ENCODE measurements at places on chromosomes 4 and X. TPM values are rescaled to one million over a fixed set of nuclear protein-coding genes. Genes with fewer than 3 reads are reported as not detected.

DNA sequence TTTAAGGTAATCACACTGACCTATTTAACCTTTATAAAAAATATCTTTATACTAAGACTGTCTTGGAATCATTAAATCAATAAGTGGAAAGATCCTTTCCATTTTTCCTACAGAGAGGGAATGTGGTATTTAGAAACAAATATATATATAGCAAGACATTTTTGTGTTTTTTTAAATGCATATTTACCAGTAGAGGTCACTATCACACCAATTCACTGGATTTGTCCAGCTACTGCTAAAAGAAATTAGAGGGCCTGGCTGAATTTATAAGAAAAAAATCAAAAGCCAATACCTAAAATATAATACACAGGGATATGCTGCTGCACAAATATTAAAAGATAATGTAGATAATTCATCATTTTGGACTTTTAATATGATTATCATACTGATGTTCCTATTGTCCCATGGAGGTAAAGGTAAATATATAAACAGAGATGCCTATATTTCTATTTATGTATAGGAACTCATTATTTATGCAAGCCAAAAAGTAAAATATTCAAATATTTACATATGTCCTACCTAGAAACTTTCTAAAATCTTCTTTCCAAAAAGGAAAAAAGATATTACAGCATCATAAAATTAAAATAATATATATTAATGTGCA lies 69.5 kb downstream of the PDE5A start:
- no peak for DNase-seq

- DNase-seq, result peak; percentile 40
Measured at GRCh38 chr4:15805583-15806517, 27.7 kb downstream of the CD38 start.

GRCh38 chrX:150508018-150508417 lies 60.4 kb upstream of the MTM1 start:
- DNase-seq, result no peak

DNA sequence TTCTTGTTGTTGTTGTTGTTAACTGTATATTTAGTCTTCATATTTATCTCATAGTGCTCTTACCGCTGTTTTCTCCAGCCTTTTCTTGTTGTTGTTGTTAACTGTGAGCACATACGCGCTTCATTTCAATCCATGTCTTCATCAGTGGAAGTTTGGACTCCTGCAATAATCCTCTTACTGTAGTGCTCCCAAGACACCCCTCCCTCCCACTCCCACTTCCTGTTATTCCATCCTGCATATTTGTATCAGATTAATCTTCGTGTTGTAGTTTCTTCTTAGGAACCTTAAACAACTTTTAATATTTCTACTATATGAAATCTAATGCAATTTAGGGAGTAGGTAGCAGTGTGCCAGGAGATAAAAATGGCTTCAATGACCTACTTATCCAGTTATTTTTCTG lies 674.8 kb downstream of the RAPGEF2 start:
- DNase-seq, result no peak

DNA sequence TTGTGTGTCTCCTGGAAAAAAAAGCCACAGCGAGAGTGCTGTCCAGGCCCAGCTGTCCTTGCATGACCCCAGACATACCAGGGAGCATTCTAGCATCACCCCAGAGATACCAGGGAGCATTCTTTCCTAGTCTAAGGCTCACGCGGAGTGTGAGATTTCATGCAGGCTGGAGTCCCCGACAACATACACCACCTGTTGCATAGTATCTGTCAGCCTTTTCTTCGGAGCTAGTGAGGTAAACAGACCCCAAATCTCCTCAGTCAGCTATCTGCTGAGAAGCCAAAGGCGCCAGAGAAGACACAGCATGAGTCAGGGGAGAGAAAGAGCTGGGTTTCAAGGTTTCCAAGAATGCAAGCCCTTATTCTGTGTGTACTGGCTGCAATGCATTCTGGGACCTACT lies 23.1 kb upstream of the ZXDA start:
- DNase-seq, result no peak

GRCh38 chr4:139734201-139734874 lies 68.7 kb downstream of the MGST2 start:
- DNase-seq, result no peak

- no peak for DNase-seq
Measured at GRCh38 chrX:12309744-12310076, 171.4 kb downstream of the FRMPD4 start.

- no peak for DNase-seq
Measured at GRCh38 chr4:102439236-102439614, 61.9 kb upstream of the NFKB1 start.

DNA sequence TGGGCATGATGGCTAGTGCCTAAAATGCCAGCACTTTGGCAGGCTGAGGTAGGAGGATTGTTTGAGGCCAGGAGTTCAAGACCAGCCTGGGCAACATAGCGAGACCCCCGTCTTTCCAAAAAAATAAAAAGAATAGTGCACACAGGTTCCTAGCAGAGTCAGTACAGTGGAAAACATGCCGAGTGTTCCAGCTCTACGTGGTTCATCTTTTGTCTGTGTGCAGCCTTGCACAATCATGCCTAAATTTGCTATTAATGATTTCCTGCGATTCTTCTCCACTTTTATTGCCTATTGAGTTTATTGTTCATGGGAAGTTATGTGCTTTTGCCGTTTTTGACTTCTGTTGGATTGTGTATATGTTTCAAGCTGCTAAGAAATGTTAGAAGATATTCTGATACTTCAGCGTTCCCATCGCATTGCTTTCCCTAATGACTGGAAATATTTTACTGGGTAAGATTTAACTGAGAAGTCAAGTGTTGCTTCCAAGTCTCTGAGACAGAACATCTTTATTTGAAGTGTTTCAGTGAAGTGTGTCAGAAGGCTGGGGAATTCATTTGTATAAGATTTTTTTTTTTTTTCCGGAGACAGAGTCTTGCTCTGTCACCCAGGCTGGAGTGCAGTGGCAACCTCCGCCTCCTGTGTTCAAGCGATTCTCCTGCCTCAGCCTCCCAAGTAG lies 11.3 kb downstream of the DOCK11 start:
- DNase-seq, result no peak

Gene TMSB15C
- 18.7 TPM for total RNA-seq

GRCh38 chr4:57182132-57182874 lies 72.1 kb upstream of the IGFBP7 start:
- DNase-seq, result no peak

DNA sequence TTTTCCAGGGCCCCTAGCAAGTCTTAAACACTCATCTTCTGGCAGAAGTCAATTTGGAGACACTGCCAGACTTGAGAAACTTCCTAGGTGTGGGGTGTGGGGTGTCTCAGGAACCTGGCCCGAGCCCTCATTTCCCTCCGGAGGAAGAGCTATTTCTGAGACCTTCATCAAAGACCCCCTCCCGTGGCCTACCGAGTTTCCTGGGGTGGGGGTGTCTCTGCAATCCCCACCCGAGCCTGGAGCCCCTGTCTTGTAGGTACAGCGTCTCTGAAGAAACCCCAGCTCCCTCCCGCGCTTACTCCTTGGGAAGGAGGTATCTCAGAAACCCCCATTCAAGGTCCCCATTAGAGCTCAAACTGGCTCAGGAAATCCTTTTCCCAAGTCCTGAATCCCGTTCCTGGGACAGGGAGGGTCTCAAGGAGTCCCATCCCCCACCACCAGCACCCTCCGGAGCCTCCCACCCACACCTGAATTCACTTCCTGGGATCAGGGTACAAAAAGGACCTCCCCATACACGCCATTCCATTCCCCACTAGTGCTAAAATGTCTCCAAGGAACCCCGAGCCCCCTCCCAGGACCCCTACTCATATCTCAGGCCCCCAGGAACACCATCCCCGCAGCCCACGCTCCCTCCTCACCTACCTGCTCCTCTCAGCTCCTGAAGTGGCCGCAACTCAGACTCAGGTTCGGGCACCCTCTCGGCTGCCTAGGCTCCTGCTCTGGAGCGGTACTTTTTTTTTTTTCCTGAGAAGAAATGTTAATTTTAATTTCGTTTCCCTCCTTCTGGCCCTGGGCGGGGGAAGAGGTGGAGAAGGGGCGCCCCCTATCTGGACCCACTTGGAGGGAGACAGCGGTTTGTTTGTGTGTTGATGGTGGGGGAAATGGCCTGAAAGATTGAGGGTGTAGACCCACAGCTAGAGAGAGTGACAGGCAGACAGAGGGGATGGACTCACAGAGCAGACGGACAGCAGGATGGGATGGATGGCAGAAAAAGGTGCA lies 1.1 kb downstream of the SLC38A5 start:
- no peak for DNase-seq

DNA sequence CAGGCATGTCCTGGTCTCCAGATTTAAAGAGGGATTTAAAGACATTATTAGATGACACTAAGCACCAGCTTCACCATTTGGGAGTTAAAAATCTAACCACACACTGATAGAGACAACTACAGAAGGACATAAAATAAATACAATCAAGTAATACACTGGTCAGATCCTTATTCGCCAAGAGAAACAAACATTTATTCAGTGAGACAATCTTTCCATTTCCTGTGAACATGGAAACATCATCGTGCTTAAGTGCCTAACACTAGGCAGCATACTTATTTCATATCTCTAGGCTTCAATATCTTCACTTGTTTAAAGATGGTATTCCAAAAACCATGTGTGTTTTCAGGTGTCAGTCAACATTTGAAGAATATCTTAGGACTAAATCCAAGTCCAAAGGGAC lies 103.6 kb downstream of the AREG start:
- DNase-seq, result no peak

- no peak for DNase-seq
Measured at GRCh38 chrX:153934148-153934761, 582 bp downstream of the NAA10 start.

DNA sequence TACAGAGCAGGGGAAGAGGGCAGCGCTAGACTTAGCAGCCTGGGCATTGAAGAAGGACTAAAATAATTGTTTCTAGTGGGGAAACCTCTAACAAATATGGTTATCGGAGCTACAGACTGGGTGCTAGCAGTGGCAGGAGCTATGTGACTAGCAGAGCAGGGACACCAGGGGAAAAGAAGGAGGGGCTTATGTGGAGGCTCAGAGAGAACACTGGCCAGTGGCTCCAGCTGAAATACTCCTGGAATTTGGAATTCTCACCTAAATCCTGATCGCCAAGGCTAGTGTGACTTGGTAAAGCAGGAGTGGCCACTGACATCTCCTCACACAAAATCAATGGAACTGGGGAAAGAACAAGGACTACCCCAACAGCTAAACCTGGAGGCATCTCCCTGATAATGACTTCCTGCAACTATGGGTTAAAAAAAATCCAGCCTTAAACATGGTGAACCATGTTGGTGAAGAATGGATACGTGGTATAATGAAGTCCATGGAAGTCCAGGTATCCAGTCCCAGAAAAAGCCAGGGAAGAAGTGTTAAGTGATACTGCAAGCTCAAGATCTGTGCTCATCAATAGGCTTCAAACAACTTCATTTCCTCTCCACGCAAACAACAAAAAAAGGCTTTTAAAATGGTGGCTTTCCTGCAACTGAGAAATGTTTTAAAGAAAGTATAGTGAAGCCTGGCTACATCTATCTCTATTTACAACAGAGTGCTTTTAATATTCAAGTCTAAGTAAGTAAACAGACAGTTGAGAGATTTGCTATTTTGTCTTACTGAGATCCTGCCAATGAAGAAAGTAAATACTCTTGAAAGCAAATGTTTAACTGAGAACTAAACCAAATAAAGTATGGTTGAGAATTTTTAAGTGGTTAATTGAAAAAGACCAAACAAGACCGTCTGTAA lies 1.8 kb downstream of the TAPT1 start:
- DNase-seq, result no peak

DNA sequence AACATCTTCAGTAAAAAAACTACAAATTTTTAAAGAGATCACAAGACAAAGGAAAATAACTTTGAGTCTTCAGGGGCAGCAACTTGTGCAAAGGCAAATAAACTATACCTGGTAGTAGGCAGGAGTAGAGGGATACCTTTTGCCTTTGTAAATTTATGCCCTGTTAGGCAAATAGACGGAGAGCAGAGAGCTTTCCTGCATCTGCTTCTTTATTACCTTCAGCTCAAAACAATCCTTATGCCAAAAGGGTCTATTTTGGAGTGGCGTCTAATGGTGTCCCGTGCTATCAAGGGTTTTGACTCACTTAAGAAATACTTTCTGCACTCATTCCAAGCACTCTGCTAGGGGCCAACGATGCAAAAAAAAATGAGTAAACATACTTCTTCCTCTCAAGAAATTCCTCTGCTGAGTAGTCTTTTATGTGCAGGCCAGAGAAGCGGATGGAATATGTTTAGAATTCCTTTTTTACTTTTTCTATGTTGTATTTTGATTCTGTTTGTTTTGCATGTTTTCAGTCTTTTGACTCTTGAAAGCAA lies 131.9 kb downstream of the ANXA5 start:
- no peak for DNase-seq

Measured in neural crest cell (in vitro differentiated cells).